AG08396 (cell line): ENCODE measurements at places on chromosomes 13 and 19.
A peak's percentile ranks its signal among the peaks of the same experiment; 100 is the strongest.

DNA sequence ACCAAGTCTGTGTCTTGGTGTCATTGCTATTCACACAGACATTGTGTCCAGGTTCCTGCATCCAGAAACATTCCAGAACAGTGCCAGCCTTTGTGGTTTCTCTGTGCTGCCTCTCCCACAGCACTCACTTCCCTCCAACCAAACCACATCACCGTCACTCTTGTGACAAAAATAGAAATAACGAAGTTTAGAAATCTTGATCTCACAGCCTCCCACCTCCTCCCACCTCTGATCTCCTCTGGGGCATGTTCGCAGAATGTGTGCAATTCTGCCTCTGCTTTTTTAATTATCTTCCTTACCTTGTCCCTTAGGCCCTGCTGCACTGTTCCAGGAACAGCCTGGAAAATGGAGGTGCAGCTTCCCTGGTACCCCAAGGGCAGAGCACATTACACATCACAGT, 8.7 kb upstream of the SERPINE3 start:
- peak; percentile 45 for DNase-seq

GRCh38 chr19:12880551-12881171, 588 bp downstream of the DNASE2 start:
- DNase-seq = peak; percentile 49

DNA sequence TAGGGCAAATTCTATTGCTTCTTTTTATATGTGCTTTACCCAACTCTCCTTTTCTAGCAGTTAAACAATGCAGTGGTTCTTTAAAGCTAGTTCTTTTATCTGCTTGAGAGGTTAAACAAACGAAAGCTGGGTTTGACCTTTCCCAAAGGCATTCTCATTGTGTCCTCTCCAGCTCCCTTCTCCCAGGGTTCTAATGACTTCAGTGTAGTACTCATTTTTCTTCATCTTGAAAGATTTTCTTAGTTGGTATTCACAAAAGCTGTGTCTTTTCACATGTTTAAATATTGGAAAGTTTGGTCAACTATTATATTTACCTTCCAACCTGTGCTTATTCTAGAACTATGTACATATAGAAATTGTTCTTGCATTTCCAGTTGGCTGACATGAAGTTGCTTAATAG, 1.5 kb downstream of the WASF3 start:
- no peak for DNase-seq

DNA sequence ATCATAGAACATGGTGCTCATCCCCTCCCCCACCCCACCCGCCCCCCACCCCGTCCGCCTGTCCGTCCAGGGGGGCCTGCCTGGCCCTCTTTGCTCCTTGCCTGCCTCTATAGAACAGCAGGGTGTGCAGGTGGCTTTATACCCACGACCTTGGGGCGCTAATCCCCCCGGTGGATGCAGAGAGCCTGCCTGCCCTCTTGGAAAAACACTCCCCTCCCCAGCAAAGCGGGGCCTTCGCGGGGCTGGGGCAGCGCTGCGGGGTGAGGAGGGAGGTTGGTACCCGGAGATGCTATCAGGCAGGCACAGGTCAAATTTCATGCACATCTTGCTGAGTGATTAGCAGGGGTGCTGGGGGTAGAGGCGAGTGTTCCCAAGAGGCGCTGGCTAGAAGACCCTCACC, 21.9 kb downstream of the RFX1 start:
- DNase-seq = no peak

DNA sequence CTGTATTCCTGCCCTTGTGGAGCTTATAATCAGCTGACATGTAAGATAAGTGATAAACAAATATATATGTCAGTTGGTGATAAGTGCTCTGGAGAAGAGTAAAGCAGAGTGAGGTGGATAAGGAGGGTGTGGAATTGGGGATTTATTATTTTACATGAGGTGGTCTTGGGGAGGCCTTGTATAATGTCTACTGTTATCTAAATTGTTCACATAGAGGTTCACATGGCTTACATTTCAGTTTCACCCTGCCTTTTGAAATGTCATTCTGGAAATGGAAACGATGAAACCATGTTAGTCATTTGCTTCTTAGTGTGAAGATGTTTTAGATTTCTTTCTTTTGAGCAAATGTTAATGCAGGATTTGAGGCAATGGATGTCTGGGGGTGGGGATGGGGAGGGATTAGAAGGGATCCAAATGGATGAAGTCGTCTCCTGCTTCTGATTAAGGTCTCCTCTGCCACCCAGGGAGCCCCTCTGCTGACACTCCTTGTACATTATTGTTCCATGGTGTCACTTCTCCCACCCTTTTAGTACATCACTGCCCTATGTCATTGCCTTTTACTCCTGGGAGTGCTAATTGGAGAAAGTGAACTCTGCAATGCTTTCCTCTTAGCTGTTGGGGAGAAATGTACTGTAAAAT, 14.0 kb downstream of the B3GLCT start:
- DNase-seq = no peak

DNA sequence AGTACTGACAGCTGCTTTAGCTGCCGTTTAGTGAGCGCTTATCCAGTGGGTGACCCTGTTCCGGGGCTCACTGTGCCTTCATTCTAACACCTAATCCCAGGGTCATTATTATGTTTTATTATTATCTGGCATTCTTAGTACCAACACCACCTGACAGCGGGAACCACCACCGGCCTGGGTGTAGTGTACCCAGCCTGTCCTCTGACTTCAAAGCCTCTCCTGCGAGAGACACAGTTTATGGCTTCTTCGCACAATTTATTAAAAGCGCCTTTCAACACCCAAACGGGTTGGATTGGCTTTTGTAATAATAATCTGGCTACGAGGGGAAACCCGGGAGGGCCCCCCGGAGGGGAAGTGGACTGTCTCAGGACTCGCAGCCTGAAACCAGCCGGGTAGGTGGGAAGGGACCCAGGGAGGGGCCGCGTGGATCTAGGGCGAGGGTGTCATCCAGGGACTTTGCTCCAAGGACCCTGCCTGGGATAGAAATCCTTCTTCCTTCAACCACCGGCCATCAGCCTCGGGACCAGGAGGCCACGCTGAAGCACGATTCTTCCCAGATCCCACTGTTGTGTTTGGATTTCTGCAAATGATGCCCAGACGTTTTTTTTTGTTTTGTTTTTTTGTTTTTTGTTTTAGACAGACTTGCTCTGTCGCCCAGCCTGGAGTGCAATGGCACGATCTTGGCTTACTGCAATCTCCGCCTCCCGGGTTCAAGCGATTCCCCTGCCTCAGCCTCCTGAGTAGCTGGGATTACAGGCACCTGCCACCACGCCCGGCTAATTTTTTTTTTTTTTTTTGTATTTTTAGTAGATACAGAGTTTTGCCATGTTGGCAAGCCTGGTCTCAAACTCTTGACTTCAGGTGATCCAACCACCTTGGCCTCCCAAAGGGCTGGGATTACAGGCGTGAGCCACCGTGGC, 1.6 kb upstream of the ZBTB7A start:
- DNase-seq = no peak

DNA sequence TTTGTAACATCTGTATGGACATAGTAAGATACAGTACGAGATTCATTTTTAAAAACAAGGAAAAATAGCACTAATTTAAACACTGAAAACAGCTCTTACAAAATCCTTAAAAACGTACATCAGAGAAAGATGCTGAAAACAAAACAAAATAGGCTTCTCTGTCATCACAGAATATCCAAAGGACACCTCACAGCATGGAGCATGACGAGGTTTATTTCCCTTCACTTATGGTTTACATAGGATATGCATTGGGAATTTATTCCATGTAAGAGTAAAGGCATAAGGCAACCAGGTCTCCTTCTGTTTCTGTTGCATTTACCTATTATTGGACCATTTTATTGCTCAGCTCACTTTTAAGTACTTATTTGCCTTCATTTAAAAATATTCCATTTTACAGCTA, 3.0 kb downstream of the KCTD12 start:
- no peak for DNase-seq

DNA sequence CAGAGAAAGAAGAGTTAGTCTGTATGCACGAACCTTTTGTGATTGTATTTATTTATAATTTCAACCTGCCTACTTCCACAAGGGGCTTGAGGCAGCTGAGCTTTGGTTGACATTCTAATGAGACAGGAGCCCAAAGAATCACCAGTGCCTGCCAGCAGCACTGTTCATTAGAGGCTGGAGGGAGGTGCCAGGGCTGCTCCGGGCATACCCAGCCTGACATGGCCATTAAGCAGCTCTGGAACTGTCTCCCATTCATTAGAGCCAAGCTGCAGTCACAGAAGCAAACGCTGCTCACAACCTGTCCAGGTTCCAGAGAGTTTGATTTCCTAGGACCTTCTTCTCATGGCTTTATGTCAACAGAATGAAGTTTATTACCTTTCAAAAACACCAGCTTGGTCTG, 425.5 kb downstream of the RFC3 start:
- DNase-seq = no peak

DNA sequence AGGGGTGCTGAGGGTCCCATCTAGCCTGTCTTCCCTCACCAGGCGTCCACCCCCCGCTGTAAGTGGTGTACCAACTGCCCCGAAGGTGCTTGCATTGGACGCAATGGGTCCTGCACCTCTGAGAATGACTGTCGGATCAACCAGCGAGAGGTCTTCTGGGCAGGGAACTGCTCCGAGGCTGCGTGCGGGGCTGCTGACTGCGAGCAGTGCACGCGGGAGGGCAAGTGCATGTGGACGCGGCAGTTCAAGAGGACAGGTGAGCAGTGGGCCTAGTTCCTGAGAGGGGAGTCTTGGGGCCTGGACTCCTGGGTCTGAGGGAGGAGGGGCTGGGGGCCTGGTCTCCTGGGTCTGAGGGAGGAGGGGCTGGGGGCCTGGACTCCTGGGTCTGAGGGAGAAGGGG, 27.8 kb downstream of the CNFN start:
- DNase-seq = no peak

- no peak for DNase-seq
These were observed 126.6 kb upstream of the MCF2L start for GRCh38 chr13:112842343-112842856.

GRCh38 chr19:6260912-6261650, 18.7 kb downstream of the MLLT1 start:
- no peak for DNase-seq

DNA sequence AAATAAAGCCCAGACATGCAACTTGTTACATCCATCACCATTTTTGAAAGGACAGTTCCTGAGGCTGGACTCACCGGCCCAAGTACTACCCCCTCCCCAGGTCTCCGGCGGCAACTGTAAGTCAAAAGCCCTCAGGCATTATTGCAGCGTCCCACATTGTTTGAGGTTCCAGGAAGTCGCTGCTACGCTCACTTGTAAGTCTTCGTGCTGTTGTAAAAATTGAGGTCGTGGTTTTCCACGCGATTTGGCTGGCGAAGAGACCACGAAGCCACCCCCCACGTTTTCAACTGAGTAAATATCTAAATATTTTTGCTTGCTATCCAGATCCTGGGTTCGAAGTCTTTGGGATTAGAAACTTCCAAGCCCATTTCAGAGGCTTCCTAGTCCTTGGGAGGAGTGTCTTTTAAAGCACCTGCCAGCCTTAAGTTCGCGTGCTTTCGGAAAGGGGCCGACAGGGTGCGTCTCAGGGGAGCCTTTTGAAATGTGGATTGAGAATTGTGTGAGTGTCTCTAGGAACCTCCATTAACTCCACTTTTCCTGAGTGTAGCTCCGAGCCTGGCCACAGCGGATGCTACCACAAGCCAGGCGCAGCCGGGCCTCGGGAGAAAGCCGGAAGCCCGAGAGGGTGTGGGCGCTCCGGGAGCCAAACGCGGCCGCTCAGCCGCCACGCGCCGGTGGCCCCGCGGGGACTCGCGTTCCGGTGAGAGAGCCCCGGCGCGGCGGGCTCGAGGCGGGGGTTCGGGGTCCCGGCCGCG, 434 bp upstream of the FNDC3A start:
- DNase-seq = no peak

DNA sequence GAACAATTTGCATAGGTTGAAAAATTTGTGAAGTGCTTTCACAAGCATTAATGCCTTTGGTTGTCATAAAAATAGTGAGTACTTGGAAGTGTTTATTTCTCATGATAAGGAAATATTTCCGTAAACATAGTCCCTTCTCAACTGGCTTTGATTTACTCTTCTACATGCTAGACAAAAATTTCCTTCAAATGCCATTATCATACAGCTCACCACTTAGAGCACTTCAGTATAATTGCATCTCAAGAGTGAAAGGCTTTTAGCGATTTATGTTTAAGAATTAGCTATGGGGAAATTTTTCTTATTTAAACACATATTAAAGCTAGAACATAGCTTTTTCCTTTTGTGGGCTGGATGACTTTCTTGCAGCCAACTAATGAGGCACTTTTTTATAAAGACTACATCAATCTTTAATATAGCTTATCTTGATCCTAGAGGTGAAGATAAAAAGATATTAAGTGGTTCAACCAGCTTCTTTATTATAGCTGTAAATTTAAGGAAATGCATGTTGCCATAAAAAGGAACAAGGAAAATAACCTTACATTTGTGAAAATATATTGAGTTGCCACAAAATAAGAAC, 656.8 kb downstream of the SLITRK6 start:
- DNase-seq = no peak

GRCh38 chr19:51319649-51320279, 8.3 kb downstream of the IGLON5 start:
- no peak for DNase-seq

DNA sequence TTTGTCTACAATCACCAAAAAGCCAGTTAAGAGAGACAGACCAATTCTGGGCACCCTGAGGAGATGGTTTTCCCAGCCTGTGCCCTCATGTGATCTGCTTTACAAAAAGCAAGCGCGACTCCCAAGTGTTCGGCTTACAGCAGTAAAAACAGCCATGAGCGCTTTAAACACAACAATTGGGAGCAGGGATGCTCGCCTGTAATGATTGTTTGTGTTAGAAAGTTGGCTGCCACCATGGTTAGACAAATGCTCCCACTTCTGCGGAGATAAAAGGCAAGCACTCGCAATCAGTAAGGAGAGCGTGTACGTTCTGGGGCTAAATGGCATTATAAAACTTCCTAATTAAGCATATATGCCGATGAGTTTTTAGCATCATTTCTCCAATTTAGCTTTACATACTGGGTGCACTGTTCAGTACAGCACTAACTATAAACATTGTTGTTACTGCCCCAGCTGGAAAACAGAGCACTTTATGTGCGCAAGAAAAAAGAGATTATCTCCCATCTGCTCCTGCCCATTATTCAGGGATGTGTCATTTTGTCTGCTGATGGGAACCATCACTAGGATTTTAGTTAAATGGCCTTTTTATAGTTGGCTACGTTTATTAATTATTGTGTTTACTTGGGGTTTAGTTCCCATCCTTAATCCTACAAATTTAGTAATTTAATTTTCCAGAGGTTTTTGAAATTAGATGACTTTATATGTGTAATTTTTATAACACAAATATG, 309.3 kb upstream of the MAB21L1 start:
- no peak for DNase-seq

DNA sequence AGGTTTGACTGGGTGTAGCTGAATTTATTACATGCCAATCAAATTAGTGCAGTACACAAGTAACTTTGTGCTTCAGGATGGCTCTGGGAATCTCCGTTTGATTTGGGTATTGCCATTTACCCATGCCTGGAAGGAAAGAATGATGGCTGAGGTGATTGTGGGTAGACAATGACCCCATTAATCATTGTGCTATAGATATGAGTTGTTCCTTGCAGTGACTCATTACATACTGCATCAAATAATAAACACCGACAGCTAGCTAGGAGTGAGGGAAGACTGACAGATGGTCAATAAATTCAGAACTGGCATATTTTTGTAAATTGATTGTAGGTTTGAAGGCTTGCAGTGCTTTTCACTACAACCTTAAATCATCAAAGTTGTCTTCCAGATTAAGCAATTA, 1069.5 kb downstream of the DIAPH3 start:
- DNase-seq = no peak

GRCh38 chr19:19554074-19555023, 16.3 kb downstream of the CILP2 start:
- DNase-seq = peak; percentile 79
